ENCODE measurements at places on chromosomes 13 and 19. TPM values are rescaled to one million over a fixed set of nuclear protein-coding genes. Genes with fewer than 3 reads are reported as not detected.

Gene ACER1
- not detected for total RNA-seq

Gene KLK2
- total RNA-seq, result not detected

DNA sequence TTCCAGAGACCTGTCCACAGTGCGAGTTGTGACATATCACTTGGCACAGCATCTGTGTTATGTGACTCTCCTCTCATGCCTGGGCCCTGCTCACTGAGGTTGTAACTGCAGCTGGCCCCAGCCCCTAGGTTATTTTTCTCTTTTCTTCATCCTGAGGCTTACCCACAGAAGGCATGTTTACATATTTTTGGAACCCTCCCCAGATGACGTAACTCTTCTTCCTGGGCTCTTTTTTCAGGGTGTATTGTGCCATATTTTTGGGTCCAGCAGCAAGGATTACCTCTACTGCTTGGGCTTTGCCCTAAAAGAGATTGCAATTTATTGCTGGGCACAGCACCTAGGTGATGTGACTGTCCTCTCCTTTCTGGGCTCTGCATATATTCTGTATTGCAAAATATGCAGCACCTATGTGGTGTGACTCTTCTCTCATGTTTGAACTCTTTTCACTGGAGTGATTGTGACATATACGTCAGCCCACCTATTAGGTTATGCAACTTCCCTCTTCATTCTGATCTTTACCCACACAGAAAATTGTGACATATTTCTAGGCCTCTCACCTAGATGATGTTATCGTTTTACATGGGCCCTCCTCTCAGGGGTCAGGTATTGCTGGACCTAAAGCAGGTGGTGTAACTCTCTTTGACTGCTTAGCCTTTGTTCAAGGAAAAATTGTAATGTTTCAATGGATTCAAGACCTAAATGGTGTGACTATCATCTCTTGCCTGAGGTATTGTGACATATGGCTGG lies 64.5 kb upstream of the ZNF724 start:
- no peak for DNase-seq

DNA sequence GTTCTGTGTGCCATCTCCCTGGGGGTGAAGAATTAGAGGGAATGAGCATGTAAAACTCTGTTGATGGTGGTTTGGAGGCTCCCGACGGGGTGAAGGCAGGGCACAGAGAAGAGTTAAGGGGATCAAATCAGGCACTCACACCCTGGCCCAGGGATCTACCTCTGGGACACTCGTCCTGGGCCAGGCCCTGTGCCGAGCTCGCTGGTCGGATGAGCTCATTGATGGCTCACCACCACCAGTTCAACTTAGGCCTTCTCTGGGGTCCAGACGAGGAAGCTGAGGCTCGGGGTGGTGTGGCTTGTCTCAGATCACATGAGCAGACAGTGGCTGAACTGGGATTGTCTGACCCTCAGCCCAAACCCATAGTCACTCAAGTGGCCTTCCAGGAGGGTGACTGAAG lies 1.6 kb downstream of the NACC1 start:
- DNase-seq, result no peak

Gene HSPBP1
- 21.4 TPM for total RNA-seq

Gene LSR
- 18.1 TPM for total RNA-seq

- DNase-seq, result no peak
These were observed 230.2 kb downstream of the TSHZ3 start for GRCh38 chr19:31118986-31119385.

- no peak for DNase-seq
These were observed 6.2 kb downstream of the ELOF1 start for GRCh38 chr19:11552666-11553372.

DNA sequence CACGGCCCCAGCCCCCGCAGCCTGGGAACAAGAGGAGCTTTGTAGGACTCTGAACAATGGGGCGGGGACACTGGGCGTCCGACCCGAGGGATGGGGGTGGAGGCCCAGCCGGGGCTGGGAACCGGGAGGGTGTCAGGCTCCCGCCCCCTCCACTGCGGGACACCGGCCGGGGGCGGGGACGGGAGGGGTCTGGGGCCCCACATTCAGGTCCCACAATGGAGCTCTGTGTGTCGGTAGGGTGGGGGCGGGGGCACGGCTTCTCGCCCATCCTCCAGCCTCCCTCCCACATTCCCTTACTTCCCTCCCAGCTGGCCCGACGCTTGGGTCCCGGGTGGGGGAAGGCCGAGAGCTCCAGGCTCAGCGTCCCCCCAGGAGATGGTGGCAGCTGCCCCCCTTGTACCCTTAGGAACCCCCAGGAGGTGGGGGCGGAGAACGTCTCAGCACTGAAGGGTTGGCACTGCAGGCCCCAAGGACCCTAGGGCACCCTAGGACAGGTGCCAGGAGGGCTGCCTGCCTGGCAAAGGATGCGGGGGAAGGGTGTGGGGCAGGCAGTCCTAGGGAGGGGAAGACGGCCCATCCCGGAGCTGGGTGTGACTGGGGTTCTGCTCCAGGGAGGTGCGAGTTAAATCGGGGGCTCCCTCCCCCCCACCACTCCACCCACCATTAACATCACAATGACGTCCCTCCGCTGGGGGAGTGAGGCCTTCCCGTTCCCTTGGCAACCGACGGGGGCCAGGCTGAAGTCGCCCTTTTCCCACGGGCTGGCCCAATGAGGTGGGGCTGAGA lies 5.3 kb downstream of the TTYH1 start:
- no peak for DNase-seq

DNA sequence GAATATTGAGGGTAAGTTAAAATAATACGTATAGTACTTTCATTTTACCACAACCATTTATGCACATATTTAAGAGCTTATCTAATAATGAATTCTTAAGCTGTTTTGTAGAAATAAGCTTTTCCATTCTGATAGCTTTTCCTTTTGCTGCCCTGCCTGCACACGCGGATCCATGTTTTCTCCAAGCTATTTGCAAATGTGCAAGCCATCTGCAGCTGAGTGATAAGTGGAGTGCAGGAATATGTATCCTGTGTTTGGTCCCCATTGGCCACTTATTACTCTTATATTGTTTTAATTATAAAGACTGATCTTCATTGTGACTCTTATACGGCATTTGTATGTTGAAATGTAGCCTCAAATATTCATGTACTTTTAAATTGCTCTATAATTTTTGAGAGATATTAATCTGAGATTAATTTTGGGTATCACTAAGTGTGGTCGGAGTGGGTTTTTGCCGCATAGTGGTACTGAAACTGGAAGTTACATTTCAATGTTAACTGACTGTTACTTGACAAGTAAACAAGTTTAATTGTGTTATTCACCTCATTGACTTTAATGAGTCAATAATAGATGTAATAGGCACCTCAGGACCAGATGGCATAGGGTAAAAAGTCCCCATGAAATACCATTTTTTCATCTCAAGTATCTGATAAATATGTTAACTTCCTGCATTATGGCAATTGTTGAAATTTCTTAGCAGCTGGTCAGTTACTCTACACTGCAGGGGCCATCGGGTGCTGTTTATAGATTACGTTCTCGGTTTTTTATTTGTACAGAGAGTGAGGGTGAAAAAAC lies 1567.4 kb downstream of the EFNB2 start:
- no peak for DNase-seq

Gene MIDN
- total RNA-seq, result 187 TPM

DNA sequence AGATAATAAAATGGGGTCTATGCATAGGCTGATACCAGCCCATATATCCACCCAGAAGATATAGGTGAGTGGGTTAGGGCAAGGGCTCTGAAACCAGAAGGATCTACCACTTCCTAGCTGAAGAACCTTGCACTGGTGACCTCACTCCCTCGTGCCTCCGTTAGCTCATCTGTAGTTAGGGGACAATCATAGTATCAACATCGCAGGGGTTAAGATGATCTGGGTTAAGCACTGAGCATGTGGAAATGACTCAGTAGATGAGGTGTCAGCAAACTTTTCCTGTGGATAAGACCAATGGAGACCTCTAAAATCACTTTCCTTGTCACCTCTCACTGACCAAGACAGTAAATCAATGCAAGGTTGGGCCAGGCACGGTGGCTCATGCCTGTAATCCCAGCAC lies 30.5 kb downstream of the TNFSF14 start:
- DNase-seq, result no peak

Gene TMEM150B
- total RNA-seq, result 5.9 TPM

- DNase-seq, result no peak
These were observed 51.7 kb downstream of the ERCC5 start for GRCh38 chr13:102897371-102898138.

DNA sequence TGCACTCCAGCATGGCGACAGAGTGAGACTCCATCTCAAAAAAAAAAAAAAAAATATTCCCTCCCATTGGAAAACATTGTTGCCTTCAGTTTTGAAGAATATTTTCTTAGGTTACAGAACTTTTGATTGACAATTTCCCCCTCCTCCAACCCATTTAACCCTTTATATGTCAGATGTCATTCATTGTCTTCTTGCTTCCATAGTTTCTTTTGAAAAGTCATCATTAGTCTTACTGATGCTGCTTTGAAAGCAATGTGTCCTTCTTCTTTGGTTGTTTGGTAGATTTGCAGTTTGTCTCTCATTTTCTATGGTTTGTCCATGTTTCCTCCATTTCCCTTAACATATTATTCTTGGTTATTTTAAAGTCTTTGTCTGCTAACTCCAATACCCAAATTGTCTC lies 25.4 kb downstream of the ZNF558 start:
- no peak for DNase-seq

GRCh38 chr13:86135856-86136255 lies 336.6 kb upstream of the SLITRK6 start:
- no peak for DNase-seq

DNA sequence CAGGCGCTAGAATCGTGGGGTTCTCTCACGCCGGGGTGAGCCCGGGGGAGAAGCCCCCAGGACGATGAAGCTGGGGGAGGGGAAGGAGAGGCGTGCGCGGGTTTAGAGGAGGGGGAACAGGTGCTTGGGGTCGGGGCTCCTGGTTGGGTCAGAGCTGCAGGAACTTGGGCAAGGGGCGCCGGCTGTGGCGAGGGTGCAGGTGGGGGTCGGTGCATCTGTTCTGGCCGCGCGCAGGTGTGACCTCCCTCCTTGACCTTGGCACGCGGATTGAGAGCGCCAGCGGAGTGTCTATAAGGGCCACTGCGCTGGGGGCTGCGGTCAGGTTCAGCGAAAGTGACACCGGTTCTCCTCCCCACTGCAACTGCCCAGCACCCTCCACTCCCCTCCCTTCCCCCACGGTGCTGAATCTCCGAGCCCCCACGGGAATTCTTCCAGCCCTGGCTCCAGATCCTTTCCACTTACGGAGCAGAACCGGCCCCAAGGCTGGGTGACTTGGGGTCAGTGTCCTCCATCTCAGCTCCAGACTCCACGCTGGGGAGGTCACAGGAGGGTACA lies 618 bp downstream of the TMEM38A start:
- DNase-seq, result no peak

- DNase-seq, result no peak
These were observed 22.1 kb downstream of the CAPN12 start for GRCh38 chr19:38721979-38722773.

Gene UBE2L5
- not detected for total RNA-seq

Gene OR10H1
- total RNA-seq, result not detected

Gene KIR2DL4
- 2.2 TPM for total RNA-seq

Gene PCSK4
- total RNA-seq, result 1.1 TPM

GRCh38 chr19:54390942-54391577 lies 24.2 kb upstream of the TTYH1 start:
- no peak for DNase-seq

Gene FBXO27
- total RNA-seq, result 1.9 TPM

DNA sequence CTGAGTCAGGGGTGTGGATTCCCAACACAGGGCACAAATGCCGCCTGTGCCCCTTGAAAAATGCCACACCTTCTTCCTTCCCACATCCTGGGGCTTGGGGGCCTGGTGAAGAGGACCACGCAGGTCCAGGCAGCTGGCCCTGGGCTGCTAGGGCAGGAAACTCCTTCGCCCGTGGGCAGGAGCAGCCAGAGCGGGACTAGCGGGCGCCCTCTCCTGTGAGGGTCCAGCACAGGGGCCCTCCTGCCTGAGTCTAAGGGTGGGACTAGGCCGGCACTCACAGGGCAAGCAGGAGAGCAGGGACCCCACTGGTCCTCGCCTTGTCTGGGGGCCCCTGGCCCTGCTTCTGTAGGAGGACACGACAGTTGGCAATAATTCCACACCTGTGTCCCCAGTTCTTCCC lies 7.5 kb upstream of the CEBPA start:
- DNase-seq, result no peak

DNA sequence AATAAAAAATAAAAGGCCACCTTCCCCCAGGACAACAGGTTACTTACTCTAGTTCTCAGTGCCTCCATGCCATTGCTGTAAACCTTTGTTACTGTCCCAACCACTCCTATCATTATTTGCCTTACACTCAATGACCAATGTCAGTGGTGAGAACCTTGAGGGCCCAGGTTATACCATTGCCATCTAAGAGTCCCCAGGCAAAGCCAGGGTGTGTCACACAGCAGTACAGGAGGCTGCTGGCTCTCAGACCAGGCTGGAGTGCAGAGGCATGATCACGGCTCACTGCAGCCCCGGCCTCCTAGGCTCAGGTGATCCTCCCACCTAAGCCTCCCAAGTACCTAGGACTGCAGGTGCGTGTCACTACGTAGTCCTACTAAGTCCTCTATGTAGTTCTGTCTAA lies 6.1 kb downstream of the ELAVL1 start:
- DNase-seq, result no peak

GRCh38 chr19:5929625-5930024 lies 15.6 kb downstream of the CAPS start:
- DNase-seq, result no peak

DNA sequence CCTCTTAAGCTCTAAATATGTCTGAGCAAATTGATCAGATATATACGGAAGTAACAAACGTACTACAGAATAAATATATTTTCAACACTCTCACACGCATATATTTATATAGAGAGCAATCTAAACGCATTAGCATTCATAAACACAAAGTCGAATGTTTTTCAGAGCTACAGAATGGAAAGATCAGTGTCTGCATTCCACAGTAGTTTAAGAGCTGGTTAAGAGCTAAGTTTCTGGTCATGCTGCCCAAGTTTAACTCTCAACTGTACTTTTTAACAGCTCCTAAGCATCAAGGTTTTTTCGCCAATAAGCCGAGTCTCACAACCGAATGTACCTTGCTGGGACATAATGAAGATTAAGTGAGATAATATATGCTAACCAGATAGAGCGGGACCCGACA lies 36.7 kb upstream of the RAP2A start:
- no peak for DNase-seq

DNA sequence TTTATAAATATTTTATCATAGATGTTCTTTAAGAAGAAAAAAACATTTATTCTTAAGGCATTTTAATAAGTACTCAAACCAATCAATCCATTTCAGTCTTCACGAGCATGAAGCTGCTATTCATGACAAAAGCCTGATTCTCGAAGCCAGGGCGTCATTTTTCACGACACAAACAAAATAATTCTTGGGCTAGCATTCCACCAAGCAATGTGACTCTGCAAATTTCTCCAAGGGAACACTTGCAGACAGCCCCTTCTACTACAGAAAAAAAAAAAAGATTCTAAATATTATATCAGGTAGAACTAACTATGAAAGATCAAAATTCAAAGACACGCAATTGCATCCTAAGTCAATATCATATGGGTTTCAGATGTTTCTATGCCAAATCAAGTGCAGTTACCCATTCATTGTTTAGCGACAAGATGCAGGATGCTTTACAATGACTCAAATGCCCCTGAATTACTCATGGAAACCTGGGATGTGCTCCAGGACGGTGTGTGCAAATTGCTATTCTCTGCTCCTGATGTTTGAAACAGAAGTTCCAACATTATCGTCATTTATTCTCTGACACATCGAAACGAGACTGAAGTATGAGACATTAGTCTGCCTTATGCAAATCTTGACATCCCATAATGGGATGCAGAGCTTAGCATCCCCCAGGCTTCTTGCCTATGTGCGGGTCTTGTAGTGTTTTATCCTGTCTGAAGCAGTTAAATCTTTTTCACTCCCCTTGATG lies 517.7 kb downstream of the MYO16 start:
- DNase-seq, result no peak

Data from spleen (tissue), 13 donors.